Mesothelial cell of epicardium (in vitro differentiated cells): ENCODE measurements at places on chromosomes 6 and 20.

GRCh38 chr6:52286798-52287432, 2.4 kb upstream of the MCM3 start:
- DNase-seq, result peak; percentile 37

- no peak for DNase-seq
Observed at GRCh38 chr6:152950240-152950639, 32.6 kb downstream of the FBXO5 start.

DNA sequence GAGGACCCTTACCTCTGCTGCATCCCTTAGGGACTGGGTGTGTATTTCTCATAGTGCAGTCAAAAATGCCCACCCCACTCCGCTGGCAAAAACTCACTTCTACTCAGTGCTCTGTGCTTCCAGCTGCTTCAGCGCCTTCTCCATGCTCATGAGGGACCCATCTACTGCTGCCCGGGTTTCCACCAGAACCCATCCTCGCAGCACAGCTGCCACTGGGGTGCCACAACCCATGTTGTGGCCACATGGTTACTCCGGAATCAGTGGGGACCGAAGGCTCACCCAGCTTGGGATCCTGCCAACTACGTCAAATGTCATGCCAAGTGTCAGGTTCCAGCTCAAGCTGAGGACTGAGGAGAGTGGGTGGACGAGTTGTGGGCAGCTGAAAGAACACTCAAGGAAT, 774.2 kb upstream of the EYS start:
- DNase-seq, result no peak

- no peak for DNase-seq
Observed at GRCh38 chr20:11242320-11242719, 568.5 kb upstream of the JAG1 start.

GRCh38 chr6:30884521-30885480, 482 bp downstream of the DDR1 start:
- no peak for DNase-seq

GRCh38 chr20:15036948-15037347, 699.5 kb upstream of the FLRT3 start:
- DNase-seq, result no peak

GRCh38 chr6:53104916-53105315, 39.7 kb downstream of the FBXO9 start:
- no peak for DNase-seq

DNA sequence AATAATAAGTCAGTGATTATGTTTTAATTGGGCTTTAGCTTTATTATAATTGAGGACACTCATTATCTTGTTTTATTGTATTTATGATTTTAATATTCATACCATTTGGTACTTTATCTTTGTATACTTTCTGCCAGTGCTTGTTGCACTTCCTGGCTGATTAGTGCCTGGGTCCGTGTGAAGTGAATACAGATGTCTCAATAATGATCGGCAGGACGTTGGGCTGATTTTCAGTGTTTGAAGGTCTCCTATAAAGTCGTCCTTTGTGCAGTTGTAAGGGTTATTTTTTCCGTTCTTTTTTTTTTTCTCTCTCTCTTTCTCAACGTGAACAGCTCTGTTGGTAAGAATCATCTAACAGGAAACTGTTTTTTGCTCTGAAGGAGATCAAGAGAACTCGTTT, 450.0 kb upstream of the POU3F2 start:
- no peak for DNase-seq

DNA sequence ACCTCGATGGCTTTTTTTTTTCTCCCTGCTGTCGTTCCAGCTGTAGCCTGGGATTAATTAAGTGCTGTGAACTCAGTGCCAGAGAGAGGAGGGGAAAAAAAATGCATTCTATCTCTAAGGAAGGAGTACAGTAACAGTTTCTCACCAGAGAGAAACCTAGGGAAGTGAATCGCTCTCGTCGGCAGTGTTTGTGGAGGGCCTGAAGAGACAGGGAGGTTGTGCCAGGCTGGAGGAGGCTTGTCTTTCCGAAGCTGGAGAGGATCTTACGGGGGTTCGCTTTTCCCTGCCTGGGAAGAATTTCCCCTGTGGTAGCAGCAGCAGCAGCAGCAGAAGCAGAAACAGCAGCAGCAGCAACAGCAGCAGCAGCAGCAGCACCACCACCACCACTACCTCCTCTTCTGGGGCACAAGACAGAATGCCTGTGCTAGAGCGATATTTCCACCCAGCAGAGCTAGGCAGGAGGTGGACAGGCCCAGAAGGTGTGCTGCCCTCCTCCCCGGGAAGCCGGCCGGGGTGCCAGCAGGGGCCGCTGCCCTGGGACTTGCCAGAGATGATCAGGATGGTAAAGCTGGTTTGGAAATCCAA, 186.5 kb downstream of the PDE7B start:
- no peak for DNase-seq

- DNase-seq, result no peak
Observed at GRCh38 chr6:125066140-125066539, 87.4 kb upstream of the TPD52L1 start.

GRCh38 chr6:35683267-35683666, 5.4 kb downstream of the FKBP5 start:
- DNase-seq, result no peak

DNA sequence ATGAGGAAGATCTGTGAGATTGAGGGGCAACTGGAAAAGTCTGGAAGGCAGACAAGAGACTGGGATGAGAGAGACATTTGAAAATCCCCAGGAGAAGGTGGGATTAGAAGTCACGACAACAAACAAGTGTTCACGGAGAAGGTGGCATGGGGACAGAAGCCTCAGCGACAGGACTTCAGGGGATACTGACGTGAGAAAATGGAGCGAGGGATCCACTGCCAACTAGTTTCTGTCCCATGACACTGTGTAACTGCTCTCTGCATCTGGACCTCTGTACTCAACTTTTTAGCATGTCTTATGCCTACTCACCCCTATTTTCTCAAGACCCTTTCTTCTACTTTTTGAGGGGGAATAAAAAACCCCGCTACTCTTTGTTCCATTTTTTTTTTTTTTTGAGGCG, 18.3 kb upstream of the ZBTB2 start:
- DNase-seq, result no peak

GRCh38 chr20:6295127-6295866, 172.5 kb upstream of the FERMT1 start:
- DNase-seq, result no peak

- DNase-seq, result no peak
Observed at GRCh38 chr6:20688710-20689500, 154.6 kb downstream of the CDKAL1 start.

DNA sequence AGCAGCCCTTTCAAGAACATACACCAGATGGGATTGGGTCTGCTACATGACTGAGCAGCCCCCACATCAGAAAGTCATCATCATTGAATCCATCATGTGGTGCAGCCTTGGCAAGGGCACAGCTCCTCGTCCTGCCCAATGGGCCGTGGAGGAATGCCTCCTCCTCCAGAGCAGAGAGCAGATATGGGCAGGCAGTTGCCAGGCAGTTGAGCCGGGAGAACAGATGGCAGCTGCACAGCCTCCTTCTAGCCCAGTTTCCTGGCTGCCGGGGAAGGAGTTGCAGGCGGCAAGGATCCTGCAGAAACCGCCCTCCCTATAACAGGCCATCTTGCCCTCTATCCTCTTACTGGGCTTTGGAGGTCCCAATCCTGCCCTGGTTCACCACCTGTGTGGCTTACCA, 11.9 kb upstream of the ZFAND3 start:
- DNase-seq, result no peak
